Bronchial epithelial cell (primary cell): ENCODE measurements at places on chromosomes 3 and 15.
A peak's percentile ranks its signal among the peaks of the same experiment; 100 is the strongest.

DNA sequence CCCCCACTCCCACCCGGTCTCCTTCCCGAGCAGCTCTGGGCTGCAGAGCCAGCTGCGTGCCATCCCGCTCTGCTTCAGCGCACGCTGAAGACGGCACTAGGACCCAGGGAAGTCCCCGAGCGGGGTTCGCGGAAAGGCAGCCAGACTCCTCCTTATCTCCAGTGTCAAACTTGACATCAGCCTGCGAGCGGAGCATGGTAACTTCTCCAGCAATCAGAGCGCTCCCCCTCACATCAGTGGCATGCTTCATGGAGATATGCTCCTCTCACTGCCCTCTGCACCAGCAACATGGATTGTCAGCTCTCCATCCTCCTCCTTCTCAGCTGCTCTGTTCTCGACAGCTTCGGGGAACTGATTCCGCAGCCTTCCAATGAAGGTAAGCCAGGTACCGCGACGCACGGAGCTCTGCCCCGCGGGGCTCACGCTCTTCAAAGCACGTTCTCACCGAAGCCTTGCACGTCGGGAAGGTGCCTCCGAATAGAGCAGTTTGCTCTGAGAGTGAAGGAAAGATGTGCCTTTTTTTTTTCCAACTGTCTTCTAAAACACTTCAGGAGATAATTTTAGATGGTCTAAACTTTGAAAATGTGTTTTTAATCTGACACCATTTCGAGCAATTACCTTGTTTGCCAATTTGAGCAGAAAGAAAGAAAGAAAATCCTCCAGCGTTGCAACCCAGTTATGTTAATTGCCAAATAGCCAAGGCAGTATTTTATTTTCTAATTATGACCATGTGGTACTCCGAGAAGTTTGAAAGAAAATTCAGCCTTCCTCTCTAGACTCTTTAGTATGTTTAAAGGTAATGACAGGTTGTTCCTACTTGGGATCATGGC lies at the start of gene EPHA3:
EPHA3 (plus strand) TSS at position 161 of the 830 bp plus-strand sequence; CDS start at position 289, 128 bp downstream.
- DNase-seq = peak; percentile 56

DNA sequence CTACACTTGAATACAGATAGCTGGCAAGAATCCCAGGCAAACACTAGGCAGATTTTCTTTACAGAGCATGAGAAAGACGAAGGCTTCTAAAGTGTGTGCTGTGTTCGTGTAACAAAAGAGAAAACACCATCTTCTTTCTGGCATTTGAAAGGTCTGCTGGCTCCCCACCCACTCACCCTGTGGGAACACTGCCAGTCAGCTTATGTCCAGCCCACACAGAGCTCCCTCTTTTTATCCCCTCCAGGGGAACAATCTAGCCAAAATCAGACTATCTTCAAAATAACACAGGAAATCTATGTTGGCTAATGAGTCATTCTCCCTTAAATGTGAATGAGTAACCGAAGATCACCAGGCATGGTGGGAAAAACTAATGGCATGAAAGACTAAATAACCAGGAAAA lies 45.6 kb upstream of the PAQR5 start:
- peak; percentile 90 for DNase-seq

- no peak for DNase-seq
Measured at GRCh38 chr3:50644561-50644960, 27.6 kb downstream of the MAPKAPK3 start.

GRCh38 chr3:192931825-192932224 lies 14.2 kb upstream of the MB21D2 start:
- DNase-seq = no peak

GRCh38 chr3:22606938-22607337 lies 596.2 kb upstream of the UBE2E2 start:
- DNase-seq = peak; percentile 52

DNA sequence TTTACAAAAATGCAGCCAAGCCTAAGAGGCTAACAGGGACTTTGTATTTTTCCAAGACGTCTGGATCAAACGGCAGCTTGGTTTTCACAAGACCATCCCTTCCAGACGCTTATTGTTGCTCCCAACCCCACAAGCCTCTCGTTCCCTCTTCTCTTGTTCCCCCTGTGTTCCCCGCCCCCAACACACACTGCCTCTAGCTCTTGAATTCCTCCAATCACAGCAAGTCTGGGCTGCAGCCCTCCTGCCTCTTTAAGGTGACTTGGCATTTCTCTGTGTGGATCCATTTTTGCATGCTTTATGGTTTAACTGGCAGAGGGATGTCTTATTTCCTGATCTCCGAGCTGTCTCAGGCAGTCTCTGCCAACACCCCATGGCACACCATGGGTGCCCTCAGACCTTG lies 182.2 kb downstream of the ABHD5 start:
- no peak for DNase-seq

GRCh38 chr3:145854499-145854898 lies 306.5 kb downstream of the PLOD2 start:
- peak; percentile 64 for DNase-seq

DNA sequence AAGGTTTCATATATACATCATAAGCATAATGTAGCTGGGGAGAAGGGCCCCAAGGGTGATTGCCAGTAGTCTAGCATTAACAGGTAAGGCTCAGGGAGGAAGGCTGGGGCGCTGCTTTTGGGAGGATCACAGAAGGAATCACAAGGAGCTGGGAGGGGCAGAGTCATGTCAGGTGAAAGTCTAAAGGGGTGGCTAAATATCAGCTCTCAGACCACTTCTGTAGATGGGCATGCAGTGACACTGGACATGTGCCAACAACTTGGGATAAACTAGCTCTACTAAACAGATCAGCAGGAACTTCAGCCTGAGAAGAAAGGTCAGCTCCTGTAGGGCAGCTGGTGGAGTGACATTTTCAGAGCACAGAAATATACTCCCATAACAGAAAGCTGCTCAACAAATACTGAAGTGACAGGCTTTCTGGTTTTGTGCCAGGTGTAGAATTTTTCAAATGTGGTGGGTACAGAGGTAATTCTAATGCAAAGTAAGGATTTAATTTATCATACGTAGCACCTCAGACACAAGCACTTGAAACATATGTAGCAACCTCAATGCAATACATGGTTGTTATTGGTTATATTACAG lies 79.4 kb downstream of the PEX5L start:
- no peak for DNase-seq

GRCh38 chr15:64772488-64772887 lies 2.9 kb downstream of the RBPMS2 start:
- no peak for DNase-seq

DNA sequence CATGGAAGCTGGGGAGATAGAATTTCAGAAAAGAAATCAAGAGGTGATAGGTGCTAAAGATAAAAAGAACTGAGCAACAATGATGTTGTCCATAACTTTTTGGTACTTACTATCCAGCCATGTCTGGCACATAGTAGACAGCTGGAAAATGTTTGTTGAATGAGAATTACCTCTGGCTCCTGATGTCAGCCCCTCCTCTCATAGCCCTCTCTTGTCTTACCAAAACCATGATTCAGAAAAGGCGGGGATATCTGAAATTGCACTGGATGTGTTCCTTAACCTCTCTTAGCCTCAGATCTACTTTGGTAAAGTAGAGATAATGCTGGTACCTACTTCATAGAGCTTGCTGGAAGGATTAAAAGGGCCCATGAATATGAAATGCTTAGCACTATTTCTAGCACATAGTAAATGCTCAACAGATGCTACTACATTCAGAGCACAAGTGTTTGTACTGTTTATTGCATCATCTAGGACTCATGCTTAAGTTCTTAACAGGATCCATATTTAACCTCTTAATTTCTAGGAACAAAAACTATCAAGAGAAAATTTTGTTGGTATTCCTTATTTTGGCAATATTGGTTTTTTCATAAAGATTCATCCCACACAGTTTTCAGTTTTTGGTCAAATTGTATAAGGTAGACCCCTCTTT lies 780.9 kb upstream of the LMCD1 start:
- no peak for DNase-seq

- DNase-seq = no peak
Measured at GRCh38 chr3:157107037-157107436, 52.9 kb downstream of the CCNL1 start.

- peak; percentile 45 for DNase-seq
Measured at GRCh38 chr3:169146866-169147237, 516.7 kb downstream of the MECOM start.

GRCh38 chr3:49005998-49006397 lies 1.2 kb upstream of the WDR6 start:
- no peak for DNase-seq

DNA sequence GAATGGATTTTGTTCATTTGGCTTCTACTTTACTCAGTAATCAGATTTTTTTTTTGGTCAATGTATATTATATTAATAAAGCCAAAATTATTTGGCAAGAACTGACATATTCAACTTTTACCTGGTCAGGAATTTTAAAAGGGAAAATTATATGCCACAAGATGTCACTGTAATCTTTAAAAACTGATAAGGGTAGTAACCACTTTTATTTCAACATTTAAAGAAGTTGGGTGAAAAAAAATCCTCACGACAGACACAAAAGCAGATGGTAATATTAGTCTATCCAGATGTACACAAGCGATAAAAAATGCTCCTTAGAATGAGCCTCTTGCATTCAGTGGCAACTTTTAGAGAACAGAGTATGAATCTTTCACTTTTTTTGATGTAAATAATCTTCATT lies 101.9 kb downstream of the SERPINI1 start:
- peak; percentile 21 for DNase-seq

DNA sequence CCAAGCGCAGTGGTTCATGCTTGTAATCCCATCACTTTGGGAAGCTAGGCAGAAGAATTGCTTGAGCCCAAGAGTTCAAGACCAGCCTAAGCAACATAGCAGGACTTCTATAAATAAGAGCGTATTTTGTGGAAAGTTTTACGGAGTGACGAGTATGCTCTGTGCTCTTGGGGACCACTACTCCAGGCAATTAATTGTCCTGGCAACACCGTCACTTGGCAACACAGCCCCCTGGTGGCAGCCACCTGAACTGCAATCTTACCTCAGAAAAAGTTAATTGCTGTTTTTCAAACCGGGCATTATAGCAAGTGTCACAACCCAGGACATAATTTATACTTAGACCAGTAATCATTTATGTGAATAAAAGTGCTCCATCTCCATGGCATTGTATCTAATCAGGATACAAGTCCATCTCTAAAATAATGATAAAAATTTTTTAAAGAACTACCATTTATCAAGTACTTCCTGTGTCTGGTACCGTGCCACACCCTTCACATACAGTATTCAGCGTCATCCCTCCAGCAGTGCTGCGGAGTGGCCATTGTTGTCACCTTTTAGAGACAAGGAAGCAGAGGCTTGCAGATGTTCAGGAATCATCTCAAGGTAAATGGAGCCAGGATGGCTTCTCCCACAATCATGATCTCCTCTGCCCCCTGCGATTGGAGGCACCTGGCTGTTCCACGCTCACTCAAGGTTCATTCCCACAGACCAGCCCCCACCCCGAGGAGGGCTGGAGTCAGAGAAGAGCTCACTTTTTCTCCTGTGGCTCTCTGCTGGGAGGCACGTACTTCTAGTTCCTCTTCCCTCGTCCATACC lies 34.5 kb downstream of the PLA2G4D start:
- peak; percentile 41 for DNase-seq

DNA sequence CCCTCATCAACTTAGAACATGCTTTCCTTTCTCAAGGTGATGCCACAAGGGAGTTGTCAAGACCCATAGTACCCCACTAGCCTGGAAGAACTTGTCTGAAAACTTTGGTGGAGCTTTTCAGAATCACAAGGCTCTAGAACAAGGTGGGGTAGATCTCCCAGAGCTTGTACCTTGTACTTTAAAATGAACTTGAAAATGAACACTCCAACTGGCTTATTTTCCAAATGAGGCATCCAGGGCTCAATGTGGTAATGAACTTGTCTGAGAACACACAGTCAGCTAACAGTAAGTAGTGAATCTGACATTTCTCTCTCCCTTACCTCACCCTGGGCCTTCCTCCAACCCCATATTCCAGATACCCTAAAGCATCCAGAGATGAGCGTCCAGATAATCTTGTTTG lies 81.8 kb upstream of the THBS1 start:
- DNase-seq = no peak

GRCh38 chr3:126446791-126447190 lies 28.9 kb downstream of the ZXDC start:
- DNase-seq = no peak

DNA sequence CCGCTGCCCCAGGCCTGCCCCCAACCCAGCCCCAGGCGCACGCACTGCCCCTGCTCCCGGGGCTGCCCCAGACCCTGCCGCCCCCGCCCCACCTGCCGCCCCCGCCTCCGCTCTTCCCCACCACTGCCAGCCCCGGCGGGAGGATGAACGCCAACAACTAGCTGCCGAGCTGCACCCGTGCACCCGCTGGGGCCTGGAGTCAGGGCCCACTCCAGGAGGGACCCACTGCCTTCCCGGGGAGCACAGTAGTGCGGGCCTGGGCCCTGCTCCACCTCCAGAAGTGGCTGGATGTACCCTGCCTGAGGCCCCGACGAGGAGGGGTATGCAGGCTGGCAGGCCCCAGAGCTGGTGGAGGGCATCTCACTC lies 10.9 kb downstream of the ZBTB47 start:
- DNase-seq = no peak

- DNase-seq = peak; percentile 35
Measured at GRCh38 chr3:173371848-173372487, 25.6 kb upstream of the NLGN1 start.
